ENCODE measurements at places on chromosomes 4 and X.

DNA sequence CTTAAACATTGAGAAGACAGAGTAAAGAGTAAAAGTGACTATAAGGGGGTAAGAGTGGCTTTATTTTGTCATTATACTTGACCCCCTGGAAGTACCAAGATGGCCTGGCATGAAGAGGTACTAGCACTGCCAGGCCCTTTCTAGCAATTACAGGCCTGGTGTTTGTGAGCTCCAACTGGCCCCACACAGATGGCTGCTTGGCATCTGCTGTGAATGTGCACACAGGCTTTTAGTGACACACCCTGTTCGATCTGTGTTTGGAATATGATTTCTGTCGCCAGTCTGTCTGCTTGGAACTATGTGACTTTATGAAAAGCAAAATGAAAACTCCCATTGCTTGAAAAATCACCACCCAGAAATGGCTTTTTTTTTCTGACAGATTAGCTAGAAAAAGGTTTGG lies 123.3 kb downstream of the CLCN4 start:
- no peak for DNase-seq

- DNase-seq, result no peak
Observed at GRCh38 chr4:105350859-105351490, 122.9 kb downstream of the PPA2 start.

DNA sequence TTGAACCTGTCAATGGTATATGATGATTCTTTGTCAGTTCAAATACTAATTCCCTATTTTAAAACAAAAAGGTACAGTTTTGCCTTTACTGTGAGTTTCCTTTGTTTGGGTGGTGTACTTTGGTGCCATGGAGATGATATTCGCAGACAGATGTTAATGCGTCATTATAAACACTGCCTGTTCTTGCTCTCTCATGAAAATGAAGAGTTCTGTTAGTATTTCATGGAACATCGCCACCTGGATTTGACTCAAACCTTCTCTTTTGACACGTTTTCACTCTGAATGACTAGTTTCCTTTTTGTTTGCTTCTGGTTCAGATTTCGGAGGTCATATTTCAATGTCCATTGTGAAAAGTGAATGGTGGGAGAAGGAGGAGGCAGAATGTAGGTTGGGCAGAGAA lies 6.9 kb upstream of the CTSO start:
- DNase-seq, result no peak

DNA sequence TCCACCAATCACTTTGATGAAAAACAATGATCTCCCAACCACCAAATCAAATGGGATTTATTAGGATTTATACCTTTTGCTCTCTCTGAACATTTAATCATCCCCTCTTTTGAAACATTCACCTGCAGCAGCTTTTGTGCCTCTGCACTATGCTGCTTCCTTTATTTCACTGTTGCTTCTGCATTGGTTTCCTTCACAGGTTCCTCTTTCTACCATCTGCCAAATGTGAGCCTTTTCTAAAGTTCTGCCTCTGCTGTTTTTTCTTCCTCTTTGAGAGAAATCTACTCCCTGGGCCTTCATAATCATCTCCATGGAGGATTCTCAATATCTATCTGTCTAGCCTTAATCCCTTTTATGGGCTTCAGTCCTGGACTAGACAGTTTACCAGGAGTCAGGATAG lies 24.7 kb downstream of the CUL4B start:
- DNase-seq, result no peak

Data from activated T-helper 1 cell treated with anti-CD3 and anti-CD28 coated beads, Interleukin-12 subunit alpha, Interleukin-12 subunit beta, Interleukin-2, Interleukin-4 antibody, amounts not matched to agents 30 ng/mL and 10 ng/mL and 1 ng/mL, durations not matched to agents 14 hours and 24 hours and 36 hours (primary cell).